ENCODE measurements at places on chromosomes 5 and 9.

DNA sequence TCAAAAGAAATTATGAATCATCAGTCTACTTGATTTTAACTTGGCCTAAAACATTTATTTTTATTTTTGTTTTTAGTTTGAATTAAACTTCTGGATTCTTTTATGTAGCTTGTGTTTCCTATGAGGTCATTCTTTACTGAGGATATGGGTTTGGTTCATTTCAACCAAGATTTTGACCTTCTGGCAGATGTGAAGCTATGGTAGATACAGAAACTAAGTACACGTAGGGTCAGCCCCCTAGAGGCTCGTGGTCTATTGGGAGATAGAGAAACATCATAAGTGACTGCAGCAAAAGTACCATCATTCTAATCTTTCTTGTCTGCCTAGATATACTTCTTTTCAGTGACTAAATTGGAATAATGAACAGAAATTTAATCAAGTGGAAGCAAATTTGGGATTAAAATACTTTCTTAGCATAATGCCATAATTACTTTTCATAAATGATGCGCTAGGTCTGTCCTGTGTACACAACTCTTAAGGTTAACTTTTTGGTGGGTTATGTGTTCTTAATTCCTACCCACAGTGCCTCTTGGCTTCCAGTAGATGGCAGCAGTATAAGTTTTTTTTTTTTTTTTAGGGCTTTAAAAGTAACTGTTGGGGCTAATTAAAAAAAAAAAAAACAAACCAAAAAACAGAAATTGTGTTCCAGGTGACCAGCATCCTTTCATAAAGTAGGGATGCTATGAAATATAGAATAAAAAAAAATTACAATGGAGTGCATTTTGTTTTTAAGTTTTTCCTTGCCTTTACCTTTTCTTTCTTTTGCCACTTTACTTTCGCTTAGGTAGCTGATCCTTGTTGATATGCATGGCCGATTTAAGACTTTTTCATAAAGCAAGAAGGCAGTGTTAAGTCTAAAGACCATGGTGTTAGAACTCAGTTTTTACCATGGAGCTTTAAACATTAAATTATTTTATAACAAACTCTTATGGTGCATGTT is 49.9 kb downstream of the LRRTM2 start:
- DNase-seq: peak; percentile 9

GRCh38 chr9:90724112-90724511 is 77.5 kb upstream of the SYK start:
- DNase-seq: no peak

DNA sequence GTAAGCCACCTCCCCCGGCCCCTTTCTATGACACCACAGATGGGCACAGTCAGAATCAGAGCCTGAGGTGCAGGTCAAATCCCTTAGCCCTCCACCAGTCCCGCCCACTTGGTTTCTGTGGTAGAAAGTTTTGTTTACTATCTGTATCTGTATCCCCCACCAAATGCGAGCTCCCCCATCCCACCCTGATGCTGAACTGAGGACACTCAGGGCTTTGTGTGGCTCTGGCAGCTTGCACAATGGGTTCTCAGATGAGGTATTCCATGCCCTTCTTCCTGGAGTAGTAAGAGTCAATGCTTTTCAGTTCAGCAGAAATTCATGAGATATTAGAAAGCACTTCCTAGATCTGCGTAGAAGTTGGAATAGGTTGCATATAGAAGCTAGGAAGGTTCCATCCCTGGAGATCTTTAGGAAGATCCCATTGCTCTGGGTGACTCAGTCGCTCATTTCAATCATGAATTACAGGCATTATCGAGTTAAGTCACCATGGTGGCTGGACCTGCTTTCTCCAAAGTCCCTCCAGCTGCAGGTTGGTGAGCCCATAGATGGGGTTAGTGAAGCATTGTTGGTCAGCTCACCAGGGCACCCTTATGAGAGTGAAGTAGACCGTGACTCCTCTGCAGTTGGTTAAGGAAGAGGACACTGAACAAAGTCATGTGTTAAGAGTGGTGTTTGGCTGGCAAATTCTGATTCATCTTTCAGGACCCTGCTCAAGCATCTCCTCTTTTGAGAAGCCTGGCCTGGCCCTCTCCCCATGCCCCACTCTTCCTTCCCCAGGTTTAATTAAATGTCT is 10.6 kb upstream of the KCNIP1 start:
- DNase-seq: no peak

DNA sequence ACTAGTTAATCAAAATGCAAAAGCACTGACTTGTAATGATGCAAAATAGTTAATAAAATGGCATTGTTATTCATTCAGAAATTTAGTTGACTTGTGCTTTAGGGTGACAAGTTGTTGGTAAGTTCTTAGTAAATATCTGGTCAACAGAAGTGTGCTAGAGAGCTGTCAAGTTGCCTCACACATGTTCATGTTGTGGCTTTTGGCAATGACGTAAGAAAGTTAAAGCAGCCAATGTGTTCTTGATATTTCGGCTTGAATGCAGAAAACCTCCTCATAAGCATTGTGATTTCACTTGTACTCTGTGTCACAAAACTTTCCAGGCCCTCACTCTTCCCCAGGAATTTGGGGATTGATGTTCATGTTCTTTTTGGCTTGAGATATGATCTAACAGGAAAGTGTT is 626.7 kb downstream of the PRR16 start:
- no peak for DNase-seq

- DNase-seq: no peak
Observed at GRCh38 chr5:32559921-32560320, 25.4 kb upstream of the SUB1 start.

GRCh38 chr9:4680173-4680525 is 780 bp downstream of the CDC37L1 start:
- no peak for DNase-seq

- no peak for DNase-seq
Observed at GRCh38 chr5:10637944-10638343, 74.1 kb downstream of the ANKRD33B start.

GRCh38 chr9:111831371-111832108 is 36.8 kb upstream of the SHOC1 start:
- no peak for DNase-seq

GRCh38 chr9:115118879-115119218 is 892 bp upstream of the TNC start:
- no peak for DNase-seq

DNA sequence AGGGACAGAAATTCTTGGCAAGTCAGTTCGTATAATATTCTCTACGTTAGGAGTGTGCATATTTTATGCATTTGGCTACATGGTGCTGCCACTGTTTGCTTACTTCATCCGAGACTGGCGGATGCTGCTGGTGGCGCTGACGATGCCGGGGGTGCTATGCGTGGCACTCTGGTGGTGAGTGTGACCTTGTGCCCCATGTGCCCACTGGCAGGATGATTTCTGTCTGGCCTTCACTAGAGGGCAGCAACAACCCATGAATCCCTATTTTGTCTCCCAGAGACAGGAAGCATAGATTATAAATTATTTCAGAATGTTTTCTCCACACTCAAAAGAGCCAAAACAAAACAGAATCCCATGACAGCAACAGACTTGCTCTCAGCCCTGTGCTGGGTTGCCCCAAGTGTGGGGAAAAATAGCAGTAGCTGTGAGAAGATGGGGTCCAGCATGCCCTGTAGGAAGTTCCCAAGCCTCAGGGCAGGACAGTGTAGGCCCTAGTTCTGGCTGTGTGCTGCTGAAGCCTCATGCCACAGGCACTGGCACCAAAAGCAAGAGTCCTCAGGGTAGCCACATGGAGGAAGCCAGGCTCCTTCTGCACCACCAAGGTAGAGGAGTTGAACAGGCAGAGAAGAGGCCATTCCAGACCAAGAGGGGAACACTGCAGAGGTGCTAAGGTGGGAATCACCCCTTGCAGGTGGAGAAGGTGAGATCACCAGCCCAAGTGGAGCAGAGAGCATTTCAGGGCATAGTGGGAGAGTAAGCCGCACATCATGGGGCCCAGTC is 16.0 kb downstream of the SLC22A5 start:
- DNase-seq: peak; percentile 72

- DNase-seq: no peak
Observed at GRCh38 chr5:137061382-137061781, 437.7 kb downstream of the SPOCK1 start.

DNA sequence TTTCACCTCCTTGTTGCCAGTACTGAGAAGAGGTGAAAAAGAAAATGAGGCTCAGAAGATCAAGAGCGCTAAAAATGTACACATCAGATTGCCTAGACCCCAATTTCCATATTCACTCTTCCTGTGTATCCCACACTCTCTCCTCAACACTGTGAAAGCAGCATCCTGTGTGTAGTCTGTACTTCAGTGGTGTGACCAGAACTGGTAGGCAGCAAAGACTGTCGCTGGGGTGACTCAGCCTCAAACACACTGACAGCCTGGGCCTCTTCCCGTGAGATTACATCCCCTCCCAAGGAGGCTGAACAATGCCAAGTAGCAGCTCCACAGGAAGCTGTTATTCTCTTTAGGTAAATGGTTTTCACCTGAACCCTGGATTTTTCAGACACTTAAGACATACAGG is 135.5 kb downstream of the CCDC192 start:
- DNase-seq: no peak

DNA sequence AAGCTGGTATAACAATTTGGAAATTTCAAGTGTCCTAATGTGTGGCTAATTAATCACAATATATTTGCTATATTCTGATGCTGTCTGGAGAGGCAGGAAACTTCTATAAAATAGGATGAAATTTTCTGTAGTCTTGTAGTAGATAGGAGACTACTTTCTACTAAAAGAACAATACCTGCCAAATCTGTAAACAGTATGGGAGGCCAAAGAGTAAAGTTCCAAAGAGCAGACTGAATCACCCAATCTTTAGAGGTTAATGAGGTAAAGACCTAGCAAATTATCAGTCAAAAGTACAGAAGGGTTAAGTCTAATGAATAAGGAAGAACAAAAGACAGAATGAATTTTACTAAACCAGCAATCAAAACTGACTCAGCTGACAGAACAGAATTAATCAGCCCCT is 52.4 kb upstream of the RGS7BP start:
- DNase-seq: no peak

DNA sequence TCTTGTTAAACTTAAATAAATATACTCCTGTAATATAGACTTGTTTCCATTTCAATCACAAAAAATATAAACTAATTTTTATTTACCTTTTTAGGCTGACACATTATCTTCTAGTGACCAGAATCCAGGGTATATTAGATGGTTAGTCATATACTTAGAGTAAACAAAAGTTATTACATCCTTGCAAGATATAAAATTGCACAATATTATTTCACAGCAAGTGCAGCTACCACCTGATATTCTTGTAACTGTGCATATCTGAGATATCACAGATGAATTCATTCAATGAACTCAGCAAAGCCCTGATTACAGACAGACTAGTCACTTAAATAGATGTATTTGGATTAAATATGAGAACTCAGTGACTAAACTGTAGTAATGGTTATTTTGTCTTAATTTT is 25.6 kb upstream of the ARRDC3 start:
- no peak for DNase-seq

DNA sequence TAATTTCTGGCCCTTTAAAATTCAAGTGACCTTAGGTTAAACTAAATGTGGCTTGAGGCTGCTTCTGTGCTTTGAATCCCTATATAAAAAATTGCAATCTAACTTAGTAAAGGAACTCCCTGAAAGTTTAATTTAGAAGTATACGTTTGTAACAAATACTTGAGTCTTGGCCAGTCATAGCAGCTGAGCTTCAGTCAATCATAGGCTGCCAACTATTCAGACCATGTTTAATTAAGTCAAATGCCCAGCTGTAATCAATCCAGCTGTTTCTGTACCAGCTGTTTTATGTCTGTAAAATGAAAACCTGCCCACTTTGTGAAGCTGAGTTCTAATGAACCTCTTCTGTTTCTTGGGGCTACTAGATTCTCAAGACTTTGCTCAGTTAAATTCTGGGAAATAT is 760.1 kb downstream of the MAT2B start:
- DNase-seq: no peak

DNA sequence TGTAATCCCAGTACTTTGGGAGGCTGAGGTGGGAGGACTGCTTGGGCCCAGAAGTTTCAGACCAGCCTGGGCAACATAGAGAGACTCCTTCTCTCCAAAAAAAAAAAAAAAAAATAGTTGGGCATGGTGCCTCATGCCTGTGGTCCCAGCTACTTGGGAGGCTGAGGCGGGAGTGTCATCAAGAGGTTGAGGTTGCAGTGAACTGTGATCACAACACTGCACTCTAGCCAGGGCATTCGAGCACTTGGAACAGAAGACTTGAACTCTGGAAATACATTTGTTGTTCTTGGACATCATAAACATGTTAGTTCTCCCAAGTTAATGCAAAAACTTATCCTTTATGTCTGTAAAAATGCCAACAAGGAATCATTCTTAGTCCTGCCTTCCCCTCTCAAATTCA is 29.6 kb downstream of the EHMT1 start:
- DNase-seq: no peak

GRCh38 chr5:142006363-142007236 is 6.2 kb downstream of the GNPDA1 start:
- DNase-seq: no peak

- no peak for DNase-seq
Observed at GRCh38 chr5:158084292-158084691, 225.3 kb upstream of the CLINT1 start.

- DNase-seq: no peak
Observed at GRCh38 chr5:37495210-37495609, 116.1 kb downstream of the WDR70 start.

DNA sequence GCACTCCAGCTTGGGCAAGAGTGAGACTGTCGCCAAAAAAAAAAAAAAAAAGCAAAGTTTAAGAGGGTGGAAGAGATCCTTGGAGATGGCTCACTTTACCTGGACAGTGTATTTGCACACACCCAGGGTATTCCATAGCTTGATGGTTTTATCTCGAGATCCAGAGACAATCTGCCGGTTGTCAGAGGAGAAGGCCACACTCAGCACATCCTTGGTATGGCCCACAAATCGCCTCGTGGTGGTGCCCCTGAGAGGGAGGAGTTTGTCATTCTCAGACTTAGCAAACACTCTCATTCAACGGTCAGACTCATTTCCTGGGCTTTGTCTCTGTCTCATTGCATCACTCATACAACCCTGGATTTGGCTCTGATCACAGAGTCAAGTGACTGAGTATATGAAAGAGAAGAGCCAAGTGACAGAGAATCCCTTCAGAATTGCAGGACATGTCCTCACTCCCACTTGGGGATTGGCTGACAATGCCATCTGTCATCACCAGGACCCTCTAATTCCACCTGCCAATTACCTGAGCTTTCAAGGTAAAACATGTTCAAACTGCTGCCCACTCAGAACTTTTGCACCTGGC is 2.2 kb downstream of the RACK1 start:
- no peak for DNase-seq

GRCh38 chr9:132384376-132384775 is 22.3 kb downstream of the TTF1 start:
- peak; percentile 72 for DNase-seq

GRCh38 chr5:138668451-138669380 is 84.5 kb upstream of the CTNNA1 start:
- DNase-seq: no peak

DNA sequence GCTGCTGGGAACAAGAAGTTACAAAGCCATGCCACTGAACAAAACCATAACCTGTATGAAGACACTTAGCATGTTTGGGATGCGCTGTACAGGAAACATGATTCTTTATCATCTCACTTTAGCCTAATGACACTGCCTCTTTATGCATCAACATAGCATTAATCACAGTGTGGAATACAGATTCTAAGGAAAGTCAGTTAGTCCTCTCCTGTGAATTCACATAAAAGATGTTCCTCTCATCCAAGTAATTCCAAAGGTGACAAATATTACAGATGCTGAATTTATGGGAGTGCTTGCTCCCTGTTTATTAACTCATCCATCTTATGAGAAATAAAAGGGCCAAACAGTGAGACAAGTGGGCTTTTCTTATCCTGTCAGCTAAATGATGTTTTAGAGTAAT is 1677.7 kb downstream of the EFNA5 start:
- no peak for DNase-seq
